ENCODE measurements at places on chromosomes 5 and 9. TPM values are rescaled to one million over a fixed set of nuclear protein-coding genes. Genes with fewer than 3 reads are reported as not detected.

HTR1A gene
- not detected for total RNA-seq

DRD1 gene
- not detected for total RNA-seq

GRIN1 gene
- 0.35 TPM for total RNA-seq

INSL4 gene
- not detected for total RNA-seq

NAIP gene
- 5.0 TPM for total RNA-seq

MSANTD3 gene
- 11.5 TPM for total RNA-seq

LRRC14B gene
- not detected for total RNA-seq

WDR38 gene
- total RNA-seq: not detected

LSM11 gene
- 8.8 TPM for total RNA-seq

NR2F1 gene
- not detected for total RNA-seq

SPEF2 gene
- total RNA-seq: 6.6 TPM

GARNL3 gene
- 1.2 TPM for total RNA-seq

GRM6 gene
- not detected for total RNA-seq

GALNT12 gene
- 12.9 TPM for total RNA-seq

PAEP gene
- not detected for total RNA-seq

CNTLN gene
- total RNA-seq: 0.25 TPM

PSD2 gene
- not detected for total RNA-seq

C5orf34 gene
- total RNA-seq: 16.3 TPM

ZSWIM6 gene
- 4.3 TPM for total RNA-seq

IL5 gene
- not detected for total RNA-seq

NUTM2F gene
- not detected for total RNA-seq

KIF12 gene
- total RNA-seq: not detected

RFX3 gene
- total RNA-seq: 12.7 TPM

RBM27 gene
- 18.3 TPM for total RNA-seq

SETX gene
- total RNA-seq: 26.7 TPM

LMX1B gene
- not detected for total RNA-seq

GNA14 gene
- total RNA-seq: not detected

PAX5 gene
- 0.21 TPM for total RNA-seq

PLPPR1 gene
- total RNA-seq: not detected

IL9 gene
- total RNA-seq: not detected

PPP2R2B gene
- not detected for total RNA-seq

CAMK2A gene
- total RNA-seq: not detected

FREM1 gene
- total RNA-seq: not detected

PELO gene
- 12.8 TPM for total RNA-seq

CREBRF gene
- 18.3 TPM for total RNA-seq

FAM169A gene
- 10.7 TPM for total RNA-seq

PRRT1B gene
- total RNA-seq: not detected

PCDHA13 gene
- total RNA-seq: not detected

FBXL7 gene
- not detected for total RNA-seq

CTXN3 gene
- not detected for total RNA-seq

TMC1 gene
- not detected for total RNA-seq

STPG3 gene
- not detected for total RNA-seq
